ENCODE measurements at places on chromosomes 3 and 15.

GRCh38 chr3:101212730-101213129 is 107.6 kb downstream of the IMPG2 start:
- no peak for DNase-seq

DNA sequence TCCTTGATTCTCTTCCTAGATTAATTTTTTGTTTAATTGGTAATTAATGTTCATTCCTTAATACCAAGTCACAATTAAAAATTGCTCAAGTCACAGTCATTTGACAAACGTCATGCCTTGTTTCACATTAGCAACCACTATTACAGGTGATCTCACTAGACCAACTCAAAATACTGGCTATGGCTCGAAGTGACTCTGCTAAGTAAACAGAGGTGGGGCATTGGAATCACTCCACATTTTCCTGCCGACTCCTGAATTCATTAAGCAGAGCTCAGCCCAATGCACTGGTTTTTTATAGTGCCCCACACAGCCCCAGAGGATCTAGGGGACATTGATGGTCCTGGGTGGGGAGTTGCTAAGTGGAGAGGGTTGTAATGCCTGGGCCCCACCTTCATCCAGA is 201.2 kb upstream of the NSMCE3 start:
- DNase-seq: no peak

- no peak for DNase-seq
Observed at GRCh38 chr15:29945943-29946596, 123.8 kb upstream of the TJP1 start.

DNA sequence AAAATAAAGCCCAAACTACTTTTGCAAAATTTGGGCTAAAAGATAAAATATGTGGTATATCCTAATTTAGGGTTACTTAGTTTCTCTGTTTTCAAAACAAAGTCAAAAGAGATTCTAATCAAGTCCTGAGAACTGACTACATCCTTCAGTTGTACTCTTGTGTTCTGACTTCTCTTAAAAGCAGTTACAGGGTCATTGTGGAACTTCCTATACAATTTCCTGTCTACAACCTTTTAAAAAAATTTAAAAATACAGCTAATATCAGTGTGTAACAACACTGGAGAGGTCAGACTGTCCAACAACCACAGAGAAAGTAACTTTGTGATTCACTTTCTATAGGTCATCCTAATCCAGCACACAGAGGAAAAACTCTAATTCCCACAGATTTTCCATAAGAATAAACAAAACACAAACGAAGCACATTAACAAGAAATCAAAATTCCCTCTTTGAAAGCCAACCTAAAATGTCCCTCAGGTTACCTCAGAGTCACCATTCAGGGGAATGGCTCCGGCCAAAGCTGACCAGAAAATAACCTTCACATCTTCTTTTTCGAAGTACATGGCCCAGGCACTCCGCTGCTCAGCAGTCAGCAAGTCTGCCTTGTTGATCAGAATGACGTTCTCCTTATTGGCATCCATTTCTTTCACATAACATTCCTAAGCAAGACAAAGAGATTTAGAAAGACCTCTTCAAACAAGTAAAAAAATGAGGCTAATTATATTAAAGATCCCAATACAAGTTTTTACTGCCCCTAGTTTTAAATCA is 13.3 kb downstream of the LSG1 start:
- DNase-seq: no peak

DNA sequence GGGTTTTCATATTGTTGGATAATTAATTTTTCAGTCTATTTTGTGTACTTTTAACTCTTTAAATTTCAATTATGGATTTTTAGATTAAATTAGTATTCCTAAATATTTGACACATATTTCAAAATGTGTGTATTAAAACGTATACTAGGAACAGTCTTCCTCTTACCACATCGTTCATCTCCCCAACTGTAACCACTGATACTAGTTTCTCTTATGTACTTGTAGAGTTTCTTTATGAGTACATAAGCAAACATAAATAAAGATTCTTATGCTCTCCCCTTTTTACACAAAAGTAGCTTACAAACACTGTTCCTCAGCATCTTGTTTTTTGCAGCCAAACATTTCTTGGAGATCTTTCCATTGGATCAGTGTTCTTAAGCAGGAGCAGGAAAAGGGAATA is 45.9 kb downstream of the CMSS1 start:
- DNase-seq: no peak

DNA sequence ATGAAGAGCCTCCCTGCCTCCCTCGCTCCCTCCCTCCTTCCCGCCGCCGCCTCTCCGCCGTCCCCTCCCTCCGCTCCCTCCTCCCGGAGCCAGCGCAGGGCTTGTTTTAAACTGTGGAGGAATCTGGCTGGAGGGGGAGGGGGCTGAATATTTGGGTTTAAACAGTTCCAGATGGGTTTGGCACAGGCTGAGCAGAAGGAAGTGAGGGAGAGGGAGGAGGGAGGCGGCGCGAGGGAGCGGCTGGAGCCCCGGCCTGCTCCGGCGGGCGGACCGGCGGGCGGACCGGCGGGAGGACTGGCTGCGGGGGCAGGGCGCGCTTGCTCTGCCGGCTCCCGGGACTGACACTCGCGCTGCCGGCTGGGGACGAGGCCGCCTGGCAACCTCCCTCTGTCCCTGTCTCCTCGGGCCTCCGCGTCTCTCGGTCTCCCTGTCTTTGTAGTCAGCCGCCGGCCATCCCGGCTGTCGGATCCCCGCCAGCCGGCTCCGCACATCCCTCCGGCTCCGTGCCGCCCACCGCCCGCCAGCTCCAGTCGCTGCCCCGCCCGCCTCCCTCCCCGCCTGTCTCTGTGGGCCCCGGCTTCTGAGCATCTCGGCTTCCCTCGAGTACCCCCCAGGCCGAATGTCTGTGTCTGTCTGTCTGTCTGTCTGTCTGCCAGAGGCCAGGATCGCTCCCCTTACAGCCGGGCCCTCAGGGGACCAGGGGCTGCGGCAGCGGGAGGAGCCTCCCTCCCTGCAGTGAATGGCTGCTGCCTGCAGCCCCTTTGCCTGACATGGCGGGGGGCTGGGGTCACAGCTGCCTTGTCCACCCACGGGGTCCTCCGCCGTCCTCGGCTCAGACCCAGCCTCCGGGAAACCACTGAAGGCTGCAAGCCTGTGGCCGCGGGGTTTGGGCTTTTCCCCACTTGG is 7.6 kb downstream of the EPHB3 start:
- no peak for DNase-seq

- no peak for DNase-seq
Observed at GRCh38 chr3:112086875-112087524, 811 bp downstream of the C3orf52 start.

GRCh38 chr3:149771652-149772271 is 19.5 kb upstream of the COMMD2 start:
- peak; percentile 20 for DNase-seq

- DNase-seq: no peak
Observed at GRCh38 chr3:64728428-64728827, 40.6 kb upstream of the ADAMTS9 start.

DNA sequence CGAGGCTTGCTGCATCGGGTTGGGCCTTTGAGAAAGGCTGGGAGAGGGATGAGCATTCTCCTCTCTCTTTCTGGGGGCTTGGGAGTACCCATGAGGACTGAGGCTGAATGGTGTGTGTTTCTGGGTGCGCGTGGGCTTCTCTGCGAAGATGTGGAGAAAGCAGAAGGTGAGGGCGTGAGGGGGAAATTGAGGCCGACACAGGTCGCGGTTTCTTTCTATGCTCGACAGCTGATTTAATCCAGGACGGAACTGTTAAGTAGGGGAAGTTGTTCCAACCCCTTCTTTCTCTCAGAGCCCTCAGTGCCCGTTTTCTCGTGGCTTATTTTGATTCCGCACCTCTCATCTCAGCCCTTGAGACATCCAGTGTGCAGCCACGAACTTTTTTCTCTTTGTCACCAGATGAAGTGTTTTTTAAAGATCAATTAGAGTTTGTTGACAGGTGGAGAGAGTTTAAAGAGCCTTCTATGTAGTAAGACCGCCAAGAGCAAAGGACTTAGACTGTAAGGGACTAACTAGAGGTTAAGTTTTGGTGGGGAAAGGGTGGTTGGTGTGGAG is 711 bp downstream of the STARD9 start:
- no peak for DNase-seq

GRCh38 chr15:89114990-89115389 is 26.7 kb downstream of the ABHD2 start:
- DNase-seq: no peak

DNA sequence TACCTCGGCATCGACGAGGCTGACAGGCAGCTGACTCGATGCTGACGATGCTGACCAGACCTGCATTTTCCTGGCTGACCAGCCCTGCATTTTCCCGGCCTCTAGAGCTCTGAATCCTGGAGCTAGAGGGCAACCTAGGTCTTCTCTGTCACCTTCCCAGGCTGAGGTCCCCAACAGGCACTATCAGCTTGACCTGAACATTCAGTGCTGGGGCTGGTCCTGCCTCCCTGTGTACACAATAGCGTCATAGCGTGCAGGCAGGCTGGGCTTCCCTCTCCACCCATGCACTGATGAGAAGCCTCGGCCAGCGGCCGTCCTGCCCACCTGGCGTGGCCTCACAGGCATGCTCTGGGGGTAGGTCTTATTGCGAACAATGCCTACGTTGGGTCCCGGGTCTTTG is 62.3 kb upstream of the SNRPA1 start:
- DNase-seq: no peak

DNA sequence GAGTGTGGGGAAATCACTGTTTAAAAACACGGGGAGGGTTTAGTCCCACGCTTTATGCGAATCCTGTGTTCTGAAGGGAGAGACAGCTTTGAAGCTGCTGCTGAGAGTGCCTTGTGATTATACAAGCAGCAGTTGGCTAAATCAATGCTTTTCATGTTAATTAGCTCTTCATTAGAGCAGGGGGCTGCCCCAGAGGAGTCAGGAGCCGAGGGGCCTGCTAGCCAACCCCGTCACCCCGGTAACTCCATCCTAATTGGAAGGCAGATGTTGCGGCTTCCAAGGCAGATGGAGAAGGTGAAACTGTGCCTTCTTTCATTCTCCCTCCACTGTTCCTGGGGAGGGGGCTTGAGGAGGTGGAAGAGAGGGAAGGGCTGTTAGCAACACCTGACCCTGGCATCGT is 92.4 kb upstream of the ANKRD34C start:
- DNase-seq: no peak

DNA sequence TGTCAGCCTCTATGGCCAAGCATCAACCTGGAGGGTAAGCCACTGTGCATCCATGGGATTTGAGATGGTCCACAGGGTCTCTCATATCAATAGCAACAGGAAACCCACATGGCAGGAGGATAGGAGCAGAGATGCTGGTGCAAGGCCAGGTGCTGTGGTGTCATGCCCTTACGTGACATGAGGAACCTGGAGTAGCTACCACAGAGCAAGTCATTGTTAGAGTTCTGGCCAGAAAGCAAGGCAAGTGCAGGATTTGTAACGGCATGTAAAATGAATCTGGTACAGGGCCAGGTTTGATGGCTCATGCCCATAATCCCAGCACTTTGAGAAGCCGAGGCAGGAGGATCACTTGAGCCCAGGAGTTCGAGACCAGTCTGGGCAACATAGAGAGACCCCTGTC is 14.8 kb upstream of the ZNF774 start:
- no peak for DNase-seq

DNA sequence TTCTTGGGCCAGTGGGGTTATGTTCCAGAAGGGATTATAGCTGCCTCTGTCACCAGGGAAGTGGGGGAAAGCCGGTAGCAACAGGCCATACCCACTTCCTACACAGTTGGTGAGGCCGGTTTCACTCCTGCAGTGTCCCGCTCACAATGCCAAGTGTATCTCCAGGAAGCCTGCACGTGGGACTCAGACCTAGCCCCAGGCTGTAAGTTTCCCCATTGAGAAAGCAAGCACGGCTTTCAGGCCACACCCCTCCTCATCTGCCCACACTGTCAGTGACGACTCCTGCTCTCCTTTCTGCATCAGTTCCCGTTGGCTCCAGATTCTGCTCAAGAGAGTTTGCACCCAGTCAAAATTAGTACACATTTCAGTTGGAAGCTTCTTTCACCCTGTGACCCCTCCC is 51.6 kb upstream of the CPOX start:
- DNase-seq: no peak

DNA sequence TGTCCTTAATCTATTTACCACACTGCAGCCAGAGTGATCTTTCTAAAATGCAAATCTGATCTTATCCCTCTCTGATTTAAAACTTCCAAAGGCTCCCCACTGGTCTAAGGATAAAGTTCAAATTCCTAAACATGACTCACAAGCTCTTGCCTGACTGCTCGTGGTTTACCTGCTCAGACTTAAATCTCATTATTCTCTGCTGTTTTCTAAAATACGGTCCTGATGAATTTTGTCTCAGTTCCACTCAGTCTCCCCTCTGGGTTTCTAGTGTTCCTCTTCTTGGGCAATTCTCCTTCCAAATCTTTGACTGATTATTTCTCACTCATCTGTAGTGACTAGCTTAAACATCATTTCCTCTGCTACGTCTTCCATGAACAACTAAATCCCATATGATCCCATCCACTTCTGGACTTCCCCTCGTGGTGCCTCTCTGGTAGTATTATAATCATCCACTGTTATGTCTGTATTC is 108.3 kb downstream of the P3H2 start:
- DNase-seq: no peak

DNA sequence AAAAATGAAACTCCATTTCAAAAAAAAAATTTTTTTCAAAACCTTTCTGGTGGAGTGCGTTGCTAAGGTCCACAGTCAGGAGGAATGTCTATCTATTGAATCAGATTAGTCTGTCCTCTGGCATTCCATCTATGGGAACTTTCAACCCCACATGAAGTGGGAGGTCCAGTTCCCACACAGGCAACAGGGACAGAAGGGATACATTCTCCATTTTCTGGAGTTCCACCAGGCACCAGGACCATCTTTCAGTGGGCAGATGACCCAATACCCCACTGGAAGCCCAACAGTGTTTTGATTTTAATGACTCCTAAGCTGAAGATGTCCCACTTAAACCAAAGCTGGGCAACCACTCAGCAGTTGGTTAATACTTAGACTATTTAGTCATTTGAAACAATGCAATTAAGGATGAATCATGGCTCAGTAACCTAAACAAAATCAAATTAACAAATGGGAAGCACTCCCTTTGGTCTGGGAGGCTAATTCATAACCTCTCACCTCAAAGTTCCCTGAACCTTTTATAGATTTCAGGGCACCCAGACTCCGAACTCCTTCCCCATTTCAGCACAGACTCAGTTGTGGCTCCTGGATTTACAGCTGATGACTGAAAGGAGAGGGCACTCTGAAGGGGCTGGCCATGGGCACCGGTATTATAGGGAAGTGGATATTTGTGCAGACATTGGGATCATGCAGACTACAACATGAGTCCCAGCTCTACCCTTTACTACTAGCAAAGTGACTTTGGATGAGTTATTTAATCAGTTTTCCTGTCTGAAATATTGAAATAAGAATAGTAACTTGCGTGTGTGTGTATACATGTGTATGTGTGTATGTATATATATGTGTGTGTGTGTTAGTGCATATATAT is 264.3 kb upstream of the LRTM1 start:
- no peak for DNase-seq

GRCh38 chr3:85574006-85574705 is 615.4 kb downstream of the CADM2 start:
- DNase-seq: no peak

Measured in effector CD4-positive, alpha-beta T cell (primary cell).